Fibroblast of skin of abdomen (primary cell): ENCODE measurements at places on chromosomes 16 and 17.

- DNase-seq: no peak
Measured at GRCh38 chr16:56872863-56873391, 7.9 kb downstream of the SLC12A3 start.

DNA sequence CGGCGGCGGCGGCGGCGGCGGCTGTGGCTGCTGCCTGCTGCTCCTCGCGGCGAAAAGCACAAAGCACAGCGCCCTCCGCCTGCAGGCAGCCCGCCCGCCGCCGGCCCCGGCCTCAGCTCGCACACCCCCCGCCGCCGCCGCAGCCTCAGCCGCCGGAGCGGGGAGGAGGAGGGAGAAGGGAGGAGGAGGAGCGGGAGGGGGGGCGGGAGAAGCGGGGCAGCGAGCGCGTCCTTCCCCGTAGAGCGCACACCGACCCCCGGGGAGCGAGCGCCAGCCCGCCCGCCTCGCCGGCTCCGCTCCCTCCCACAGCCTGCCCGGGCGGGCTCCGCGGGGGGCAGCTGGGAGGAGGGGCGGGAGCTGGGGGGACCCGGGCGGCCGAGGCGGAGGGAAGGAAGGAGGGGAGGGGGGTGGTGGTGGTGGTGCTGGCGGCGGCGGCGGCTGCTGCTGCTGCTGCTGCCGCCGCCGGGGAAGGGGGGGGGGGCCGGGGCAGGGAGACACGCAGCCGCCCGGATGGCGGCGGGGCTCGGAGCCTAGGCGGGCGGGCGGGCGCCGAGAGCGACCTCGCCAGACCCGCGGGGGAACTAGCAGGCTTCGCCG is at the start of gene UBTF:
Gene UBTF (minus strand): TSS at position 60 of the 597 bp plus-strand sequence. CDS start 1,446 bp downstream, outside the sequence.
- peak; percentile 83 for DNase-seq

- no peak for DNase-seq
Measured at GRCh38 chr16:13244770-13245169, 343.4 kb downstream of the SHISA9 start.

- no peak for DNase-seq
Measured at GRCh38 chr17:33564146-33564545, 271.1 kb upstream of the ASIC2 start.

GRCh38 chr16:72908362-72909167 is 139.4 kb downstream of the ZFHX3 start:
- DNase-seq: no peak

GRCh38 chr17:69928611-69929010 is 146.4 kb upstream of the KCNJ16 start:
- no peak for DNase-seq

GRCh38 chr17:64117981-64118979 is 11.7 kb downstream of the ERN1 start:
- DNase-seq: peak; percentile 25

DNA sequence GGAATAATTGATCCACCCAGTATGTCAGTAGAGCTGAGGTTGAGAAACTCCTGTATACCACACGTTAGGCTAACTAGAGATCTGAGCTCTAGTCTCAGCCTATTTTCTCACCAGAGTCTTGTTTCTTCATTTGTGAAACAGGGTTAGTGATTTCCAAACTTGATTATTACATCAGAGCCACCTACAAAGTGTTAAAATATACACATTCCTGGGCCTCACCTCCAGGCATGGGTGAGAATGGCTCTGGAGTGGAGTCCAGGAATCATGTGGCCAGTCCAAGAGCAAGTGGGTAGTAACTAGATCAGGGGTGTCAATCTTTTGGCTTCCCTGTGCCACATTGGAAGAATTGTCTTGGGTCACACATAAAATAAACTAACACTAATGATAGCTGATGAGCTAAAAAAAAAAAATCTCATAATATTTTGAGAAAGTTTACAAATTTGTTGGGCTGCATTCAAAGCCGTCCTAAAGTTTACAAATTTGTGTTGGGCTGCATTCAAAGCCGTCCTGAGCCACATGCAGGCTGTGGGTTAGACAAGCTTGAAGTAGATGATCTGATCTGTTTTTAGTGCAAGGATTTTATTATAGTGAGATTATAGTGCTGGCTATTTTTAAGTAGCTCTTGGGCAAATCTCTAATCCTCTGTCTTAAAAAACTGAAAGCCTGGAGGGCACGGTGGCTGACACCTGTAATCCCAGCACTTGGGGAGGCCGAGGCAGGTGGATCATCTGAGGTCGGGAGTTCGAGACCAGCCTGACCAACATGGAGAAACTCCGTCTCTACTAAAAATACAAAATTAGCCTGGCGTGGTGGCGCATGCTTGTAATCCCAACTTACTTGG is 20.4 kb downstream of the PRCD start:
- no peak for DNase-seq

DNA sequence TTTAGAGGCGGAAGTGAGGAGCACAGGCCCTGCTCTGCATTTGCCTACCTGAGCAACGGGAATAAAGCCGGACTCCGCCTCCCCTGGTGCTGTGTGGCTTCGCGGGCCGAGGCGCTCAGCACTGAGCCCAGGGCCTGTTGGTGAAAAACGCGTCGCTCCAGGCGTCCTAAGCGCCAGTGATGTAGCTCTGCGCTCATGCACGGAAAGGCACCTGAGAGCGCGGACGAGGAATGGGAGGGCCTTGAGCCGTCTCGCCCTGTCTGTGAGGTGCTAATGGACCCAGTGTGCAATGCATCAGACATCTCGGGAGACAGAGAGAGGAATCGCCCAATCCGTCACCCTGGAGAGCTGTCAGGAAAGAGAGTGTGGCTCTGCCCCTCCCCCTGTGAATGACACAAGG is 17.2 kb upstream of the ATP2A3 start:
- no peak for DNase-seq

- DNase-seq: peak; percentile 98
Measured at GRCh38 chr17:2111691-2112090, 56.8 kb downstream of the HIC1 start.

DNA sequence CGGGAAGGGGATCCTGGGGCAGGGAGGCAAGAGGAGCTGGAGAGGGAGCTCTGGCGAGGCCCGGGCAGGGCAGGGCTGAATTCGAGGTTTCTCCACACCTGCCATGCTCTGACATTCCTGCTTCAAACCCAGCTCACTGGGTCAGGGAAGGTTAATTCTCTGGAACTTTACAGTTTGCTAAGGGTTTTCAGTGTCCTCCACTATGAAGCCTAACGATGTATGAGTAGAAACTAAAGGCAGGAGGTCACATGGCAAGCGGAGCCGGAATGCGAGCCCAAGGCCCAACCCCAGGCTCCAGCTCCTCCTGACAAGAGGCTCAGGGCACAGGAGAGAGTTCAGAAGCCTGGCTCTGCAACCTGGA is 29.2 kb downstream of the DCAKD start:
- no peak for DNase-seq

GRCh38 chr17:75634376-75634740 is 1.1 kb downstream of the SMIM5 start:
- DNase-seq: no peak

- no peak for DNase-seq
Measured at GRCh38 chr16:24442631-24443030, 96.7 kb upstream of the RBBP6 start.

- DNase-seq: no peak
Measured at GRCh38 chr16:57388359-57389086, 16.0 kb upstream of the CCL17 start.

- no peak for DNase-seq
Measured at GRCh38 chr16:85566561-85567100, 46.5 kb upstream of the GSE1 start.

DNA sequence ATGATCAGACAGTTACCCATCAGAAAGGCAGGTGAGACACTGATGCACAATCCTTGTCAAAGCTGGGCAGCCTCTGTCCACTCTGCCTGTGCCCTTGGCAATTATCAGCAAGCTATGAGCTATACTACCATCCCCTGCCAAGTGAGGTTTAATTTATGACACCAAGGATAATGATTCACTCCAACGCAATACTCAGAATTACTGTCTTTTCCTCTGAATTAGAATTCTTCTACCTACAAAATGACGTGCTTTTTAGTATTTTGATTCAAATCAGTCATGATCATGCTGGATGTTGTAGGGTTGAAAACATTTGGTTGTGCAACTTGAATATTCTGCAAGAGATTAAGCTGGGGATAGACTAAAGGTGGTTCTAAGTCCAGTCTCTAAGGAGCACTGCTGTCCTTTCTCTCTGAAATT is 116.8 kb upstream of the SOX9 start:
- peak; percentile 81 for DNase-seq

DNA sequence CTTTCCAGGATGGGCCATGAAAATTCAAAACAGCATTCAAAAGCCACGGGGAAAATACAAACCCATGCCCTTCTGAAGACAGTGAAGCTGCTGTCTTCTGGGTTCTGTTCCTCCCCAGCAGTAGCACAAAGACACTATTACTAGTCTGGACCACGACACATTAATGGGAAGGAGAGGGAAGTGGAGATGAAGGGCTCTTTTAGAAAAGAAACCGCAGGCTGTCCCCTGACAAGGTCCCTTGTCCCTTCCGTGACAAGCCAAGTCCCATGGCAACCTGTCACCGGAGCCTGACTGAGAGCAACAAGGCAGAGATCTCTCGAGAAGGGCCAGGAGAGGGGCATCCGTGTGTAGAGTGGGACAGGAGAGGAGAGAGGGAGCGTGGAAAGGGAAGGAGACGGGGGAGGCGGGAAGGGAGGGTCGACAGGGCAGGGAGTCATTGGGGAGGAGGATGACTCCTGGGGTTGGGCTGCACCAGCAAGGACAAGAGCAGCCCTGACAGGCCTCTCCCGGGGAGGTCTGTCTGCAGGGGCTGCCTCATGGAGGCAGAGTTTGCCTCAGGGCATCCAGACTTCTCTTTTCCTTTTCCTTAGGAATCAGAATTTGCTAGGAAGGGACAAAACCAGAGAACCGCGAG is 436.2 kb downstream of the SLC39A11 start:
- no peak for DNase-seq

GRCh38 chr16:3025032-3026002 is 1.5 kb downstream of the THOC6 start:
- DNase-seq: no peak

GRCh38 chr16:84839956-84840355 is 20.2 kb downstream of the CRISPLD2 start:
- peak; percentile 92 for DNase-seq

DNA sequence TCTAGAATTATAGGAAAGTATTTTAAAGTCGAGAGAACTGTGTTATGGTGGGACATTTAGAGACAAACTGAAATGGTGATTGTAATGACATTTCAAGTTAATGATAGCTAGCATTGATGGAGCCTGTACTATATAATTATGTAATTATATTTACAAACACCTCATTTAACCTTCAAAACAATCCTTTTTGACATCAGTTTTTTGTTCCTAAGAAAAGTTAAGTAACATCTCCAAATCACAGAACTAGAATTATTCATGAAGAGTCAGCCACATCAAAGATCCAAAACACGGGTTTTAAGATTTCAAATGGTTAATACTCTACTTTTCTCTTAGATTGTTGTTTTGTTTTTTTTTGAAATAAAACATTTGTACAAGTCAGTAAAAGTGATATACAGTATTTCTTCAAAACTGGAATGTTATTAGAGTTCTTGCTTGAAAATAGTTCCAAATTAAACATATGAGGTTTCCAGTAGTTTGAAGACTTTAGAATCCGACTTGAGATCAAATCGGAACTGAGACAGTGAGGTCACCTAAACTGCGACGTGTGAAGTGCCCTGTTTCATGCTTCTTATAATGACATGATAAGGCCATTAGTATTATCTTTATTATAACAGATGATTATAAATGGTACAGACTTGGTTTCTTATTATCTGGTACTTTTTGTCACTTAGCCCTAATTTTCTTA is 264.9 kb upstream of the TBX2 start:
- no peak for DNase-seq

DNA sequence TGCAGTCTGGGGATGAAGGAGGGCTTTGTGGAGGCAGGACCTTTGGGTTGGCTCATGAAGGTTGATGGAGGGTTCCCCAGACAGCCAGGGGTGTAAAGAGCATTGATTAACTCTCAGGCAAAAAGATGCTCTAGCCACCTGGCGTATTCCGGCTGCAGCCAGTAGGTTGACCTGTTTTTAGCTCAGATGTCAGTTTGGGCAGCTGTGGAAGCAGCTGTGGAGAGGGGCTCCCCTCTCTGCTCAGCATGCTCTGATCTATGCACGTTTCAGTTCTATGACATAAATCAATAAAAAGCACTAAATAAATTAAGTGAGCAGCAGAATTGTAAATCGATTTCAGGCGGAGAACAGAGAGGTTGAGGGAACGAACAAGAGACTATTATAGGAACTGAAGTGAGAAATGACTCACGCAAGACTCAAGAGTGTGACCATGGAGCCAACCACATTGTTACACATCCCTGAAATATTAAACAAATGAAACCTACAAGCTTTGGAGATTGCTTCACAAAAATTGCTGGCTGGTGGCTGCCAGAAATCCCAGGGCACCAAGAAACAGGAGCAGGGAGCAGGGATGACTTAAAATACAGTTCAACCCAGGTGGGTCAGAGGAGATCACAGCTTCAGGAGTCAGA is 111.9 kb downstream of the GSG1L start:
- no peak for DNase-seq

GRCh38 chr17:8436169-8436843 is 622 bp downstream of the NDEL1 start:
- DNase-seq: peak; percentile 54

- no peak for DNase-seq
Measured at GRCh38 chr17:73317513-73318426, 6.0 kb upstream of the CDC42EP4 start.

DNA sequence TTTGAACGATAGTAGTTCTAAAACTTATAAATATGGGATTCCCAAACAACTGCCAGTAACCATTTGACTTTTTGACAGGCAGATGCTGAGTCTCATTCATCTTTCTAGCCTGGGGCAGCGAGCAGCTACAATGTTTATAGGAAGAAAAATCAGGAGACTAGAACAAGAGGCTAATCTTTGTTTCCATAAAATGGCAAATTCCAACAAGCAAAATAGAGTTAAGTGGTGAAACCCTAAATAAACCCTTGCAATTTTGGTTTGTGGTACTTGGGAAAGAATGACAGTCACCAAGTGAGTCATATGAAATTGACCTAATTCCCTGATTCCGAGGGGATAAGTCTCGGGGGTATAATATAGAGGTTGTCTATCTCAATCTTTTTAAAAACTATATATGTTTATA is 27.3 kb upstream of the HS3ST2 start:
- DNase-seq: no peak

- DNase-seq: no peak
Measured at GRCh38 chr17:83116311-83116771, 36.9 kb downstream of the METRNL start.

- no peak for DNase-seq
Measured at GRCh38 chr17:41547378-41547841, 19.3 kb upstream of the KRT19 start.

DNA sequence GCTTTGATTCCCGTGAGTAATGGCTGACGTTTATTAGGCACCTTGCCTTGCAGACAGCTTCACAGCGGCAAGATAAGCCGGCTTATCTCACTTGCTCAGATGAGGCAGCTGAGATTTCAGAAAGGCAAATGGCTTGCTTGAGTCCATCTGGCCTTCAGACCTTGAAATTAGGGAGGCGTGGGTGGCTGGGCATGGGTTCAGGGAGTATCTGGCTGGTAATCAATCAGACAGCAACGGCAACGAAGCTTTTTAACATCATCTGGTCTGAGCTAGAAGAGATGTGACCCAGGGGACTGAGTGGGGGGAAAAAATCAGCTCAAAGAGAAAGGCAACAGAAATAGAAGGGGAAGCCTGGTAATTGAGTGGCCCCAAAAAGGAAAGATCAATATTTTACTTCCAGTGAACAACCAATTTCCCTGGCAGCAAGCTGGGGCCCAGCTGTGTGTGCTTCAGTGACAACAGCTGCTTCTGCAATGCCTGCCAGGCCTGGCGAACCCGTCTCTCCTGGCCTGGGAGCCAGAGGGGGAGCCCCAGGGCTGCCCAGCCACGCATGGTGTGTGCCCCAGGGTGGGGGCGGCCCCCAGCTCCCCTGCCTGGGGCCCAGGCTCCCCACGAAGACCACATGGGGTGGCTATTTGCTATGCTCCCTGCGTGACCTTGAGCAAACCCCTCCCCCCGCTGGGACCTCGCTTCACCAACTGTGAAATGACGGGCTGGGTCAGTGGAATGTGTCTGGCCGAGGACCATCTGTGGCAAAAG is 34.0 kb downstream of the RAB11FIP4 start:
- DNase-seq: no peak
